ENCODE measurements at places on chromosomes 12 and 14.
A peak's percentile ranks its signal among the peaks of the same experiment; 100 is the strongest.

DNA sequence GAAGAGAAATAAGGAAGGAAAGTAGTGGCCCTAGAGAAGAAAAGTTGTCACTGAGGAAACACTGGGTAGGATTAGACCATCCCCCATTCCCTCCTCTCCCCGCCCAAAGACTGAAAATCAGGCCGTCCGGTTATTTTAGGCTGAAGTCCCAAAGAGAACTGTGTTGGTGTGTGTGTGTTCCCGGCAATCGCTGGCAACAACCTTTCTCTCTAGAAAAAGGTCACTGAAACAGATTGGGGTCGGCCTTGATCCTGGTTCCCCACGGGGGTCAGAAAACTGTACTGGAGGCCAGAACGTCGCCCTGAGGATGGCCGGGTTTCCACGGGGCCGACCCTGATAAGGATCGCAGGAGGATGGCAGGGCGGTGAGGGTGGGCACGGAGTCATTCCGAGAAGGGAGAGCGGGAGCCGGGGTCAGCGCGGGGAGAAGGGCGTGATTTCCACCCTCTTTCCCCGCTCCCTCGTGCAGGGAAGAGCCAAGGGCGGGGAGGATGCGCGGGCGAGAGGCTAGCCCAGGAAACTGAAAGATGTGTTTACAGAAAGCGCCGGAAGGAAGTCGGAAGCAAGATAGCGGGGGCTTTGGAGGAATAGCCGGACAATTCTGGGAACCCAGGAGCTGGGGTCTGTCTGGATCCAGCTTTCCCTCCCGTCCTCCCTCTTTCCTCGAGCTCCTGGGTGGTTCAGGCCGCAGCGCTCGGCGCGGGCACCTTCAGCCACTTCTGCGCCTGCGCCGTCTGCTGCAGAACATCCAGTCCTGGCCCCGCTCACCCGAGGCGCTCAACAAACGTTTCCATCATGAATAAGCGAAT lies 25.3 kb upstream of the SPTLC2 start:
- DNase-seq: peak; percentile 82

GRCh38 chr12:9869307-9870161 lies at the start of gene CLEC2B:
CLEC2B (minus strand) TSS chr12:9869354.
- peak; percentile 88 for DNase-seq

- no peak for DNase-seq
Observed at GRCh38 chr14:88749139-88749538, 43.6 kb downstream of the EML5 start.

DNA sequence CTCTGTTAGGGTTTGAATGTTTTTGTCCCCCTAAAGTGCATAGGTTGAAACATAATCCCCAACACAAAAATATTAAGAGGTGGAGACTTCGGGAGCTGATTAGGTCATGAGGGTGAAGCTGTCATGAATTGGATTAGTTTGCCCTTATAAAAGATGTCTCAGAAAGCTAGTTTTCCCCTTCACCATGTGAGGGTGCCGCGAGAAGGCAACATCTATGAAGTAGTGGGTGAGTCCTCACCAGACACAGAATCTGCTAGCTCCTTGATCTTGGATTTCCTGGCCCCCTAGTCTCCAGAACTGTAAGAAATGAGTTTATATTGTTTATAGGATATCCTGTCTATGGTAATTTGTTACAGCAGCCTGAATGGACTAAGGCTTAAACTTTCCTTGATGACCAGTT lies 301.5 kb upstream of the ATP2B1 start:
- DNase-seq: peak; percentile 39

DNA sequence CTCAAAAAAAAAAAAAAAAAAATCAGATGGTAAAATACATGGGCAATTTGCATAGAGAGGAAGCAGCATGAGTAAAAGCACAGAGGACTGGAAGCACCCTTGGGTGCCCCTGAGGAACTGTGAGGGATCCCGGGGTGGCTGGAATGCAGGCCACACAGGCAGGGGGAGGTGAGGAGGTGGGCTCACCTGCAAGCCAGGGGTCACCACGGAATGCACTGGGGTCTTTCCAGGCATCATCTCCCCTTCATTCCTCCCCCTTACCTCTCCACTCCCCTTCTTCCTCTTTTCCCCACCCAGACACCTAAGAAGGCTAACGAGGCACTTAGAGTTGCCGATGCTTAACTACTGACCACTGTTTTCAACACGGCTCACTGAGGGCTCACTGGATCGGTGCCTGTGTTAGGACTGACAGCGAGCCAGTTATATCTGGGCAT lies 14.4 kb upstream of the HIP1R start:
- DNase-seq: no peak

GRCh38 chr12:79764641-79765040 lies 73.9 kb upstream of the PAWR start:
- no peak for DNase-seq

GRCh38 chr14:34660796-34661195 lies 30.8 kb upstream of the SNX6 start:
- no peak for DNase-seq

GRCh38 chr14:87656315-87656714 lies 336.7 kb downstream of the GALC start:
- DNase-seq: no peak

DNA sequence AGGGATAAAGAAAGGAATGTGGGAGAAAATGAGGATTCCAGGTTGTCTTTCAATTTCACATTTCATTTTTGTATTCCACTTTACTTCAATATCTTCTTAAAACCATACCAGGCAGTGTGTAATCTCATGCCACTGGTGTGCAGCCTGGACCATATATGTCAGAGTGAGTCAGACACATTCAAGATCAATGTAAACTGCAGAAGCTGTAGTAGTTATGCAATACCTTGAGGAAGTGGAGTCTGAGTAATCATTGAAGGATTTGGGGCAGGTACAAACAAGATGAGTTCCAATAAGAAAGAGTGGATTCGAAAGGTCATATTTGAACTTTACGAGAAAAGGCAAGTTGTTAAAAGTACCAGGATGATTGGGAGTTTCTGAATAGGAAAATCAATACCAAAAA lies 14.1 kb downstream of the PLCZ1 start:
- peak; percentile 55 for DNase-seq

- no peak for DNase-seq
Observed at GRCh38 chr12:82524641-82525040, 162.1 kb upstream of the TMTC2 start.

DNA sequence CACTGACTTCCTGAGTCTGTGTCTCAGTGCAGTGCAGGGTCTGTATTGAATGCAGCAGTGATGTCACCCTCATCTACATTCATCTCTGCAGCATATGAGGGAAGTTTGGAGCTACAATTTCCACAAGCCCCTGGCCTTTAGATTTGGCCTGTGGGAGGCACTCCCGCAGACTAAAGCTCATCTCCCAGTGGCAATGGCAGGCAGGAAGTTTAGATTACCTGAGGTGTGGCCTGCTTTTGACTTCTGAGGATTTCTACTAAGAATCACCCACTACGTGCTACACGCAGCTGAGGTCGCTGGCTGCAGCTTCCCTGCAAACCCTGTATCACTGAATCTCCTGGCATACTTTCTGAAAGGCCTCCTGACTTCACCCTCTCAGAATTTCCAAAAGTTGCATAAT lies 202.2 kb upstream of the PRKD1 start:
- peak; percentile 25 for DNase-seq

DNA sequence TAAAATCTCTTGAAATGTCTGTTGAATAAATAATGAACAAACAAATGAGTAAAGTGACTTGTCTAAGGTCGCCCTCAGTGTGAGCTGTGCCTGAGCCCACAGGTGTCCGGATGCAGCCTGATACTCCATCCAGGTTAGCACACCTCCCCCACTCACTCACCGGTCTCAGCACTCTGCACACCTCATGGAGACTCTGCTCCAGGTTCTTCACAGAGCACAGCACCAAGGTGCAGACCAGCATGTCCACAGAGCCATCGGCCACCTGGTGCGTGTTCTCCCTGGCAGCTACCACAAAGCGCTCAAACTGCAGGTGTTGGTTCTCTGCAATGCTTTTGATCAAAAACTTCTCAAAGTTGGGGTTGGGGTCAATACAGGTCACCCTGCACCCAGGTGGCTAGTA lies 4.1 kb upstream of the KRT7 start:
- DNase-seq: no peak

GRCh38 chr14:72743626-72744025 lies 150.3 kb downstream of the DPF3 start:
- peak; percentile 27 for DNase-seq

GRCh38 chr12:57430112-57430930 lies 522 bp downstream of the R3HDM2 start:
- peak; percentile 47 for DNase-seq

DNA sequence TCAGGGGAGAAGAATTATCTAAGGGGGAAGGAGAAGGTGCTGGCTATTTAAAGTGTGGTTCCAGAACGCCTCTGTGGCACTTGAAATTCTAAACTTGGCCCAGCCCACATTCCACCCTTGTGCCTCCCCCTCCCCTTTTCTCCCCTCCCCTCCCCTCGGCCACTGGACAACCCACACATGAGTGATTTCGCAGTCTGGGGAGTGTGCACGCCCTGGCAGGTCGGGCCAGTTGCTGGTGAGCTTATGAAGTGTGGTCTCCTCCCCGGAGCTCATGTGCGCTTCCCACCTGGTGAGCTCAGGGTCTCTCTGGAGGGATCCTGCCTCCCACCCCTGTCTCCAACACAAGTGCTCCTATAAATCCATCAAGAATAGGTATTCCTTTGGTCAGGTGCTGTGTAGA lies at the start of gene SLC6A13:
SLC6A13 (minus strand) TSS at position 20 of the 400 bp plus-strand sequence. CDS start 2,784 bp downstream, outside the sequence.
- DNase-seq: no peak

GRCh38 chr14:54535646-54536045 lies 25.9 kb downstream of the CGRRF1 start:
- DNase-seq: peak; percentile 47

DNA sequence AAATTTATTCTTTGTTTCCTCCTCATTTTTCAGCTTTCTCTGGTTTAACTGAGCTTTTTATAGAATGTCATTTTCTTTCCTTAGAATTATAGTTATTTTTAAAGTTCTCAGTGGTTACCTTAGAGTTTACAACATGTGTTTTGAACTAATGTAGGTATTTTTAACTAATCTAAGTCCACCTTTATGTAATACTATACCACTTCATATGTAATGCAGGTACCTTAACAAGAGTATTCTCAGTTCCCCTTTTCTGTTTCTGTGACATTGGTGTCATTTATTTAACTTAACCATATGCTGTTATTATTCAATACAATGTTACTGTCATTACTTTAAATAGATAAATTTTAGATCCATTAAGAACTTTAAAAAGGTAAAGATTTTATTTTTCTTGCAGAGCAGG lies 30.3 kb upstream of the KCNC2 start:
- no peak for DNase-seq

- DNase-seq: peak; percentile 54
Observed at GRCh38 chr12:109873653-109874052, 6.7 kb downstream of the GLTP start.

GRCh38 chr12:93925585-93926205 lies 222.7 kb upstream of the PLXNC1 start:
- no peak for DNase-seq

GRCh38 chr14:58730792-58731464 lies 93.2 kb downstream of the DACT1 start:
- DNase-seq: peak; percentile 57

GRCh38 chr12:32418903-32419519 lies 19.7 kb downstream of the FGD4 start:
- no peak for DNase-seq

DNA sequence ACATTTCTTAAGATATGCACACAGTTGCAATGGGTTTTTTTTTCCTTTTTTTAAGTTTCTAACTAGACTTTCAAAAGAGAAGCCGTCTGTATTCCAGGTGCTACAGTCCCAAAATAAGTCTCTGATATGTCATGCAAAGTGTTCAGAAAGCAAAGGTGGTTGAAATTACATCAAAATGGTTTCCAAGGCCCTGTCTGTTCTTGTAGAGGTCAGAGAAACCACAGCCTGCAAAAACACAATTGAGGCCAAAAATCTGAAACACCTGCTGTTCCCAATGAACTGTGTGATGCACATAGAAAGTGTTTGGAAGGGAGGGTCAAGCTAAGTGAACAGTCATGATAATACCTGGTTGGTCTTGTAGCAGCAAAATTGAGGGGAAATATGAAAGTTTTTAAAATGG lies 91.0 kb downstream of the VRK1 start:
- DNase-seq: no peak

DNA sequence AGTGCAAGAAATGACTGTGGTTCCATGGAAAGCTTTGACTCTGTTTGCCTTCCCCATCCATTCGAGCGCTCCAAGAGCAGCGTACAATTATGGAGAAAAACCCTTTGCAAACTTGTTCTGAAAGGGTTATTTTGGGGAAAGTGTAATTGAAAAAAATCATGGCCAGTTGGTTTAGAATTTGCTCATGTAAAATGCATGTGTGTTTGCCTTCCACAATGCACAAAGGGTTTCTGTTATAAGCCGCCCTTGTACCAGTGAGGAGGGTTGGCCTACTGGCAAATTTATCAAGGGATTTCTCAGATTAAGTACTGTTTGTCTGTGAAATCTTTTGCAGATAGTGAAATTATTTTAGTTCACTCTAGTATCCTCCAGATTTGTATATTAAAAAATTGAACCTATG lies 62.7 kb upstream of the PELI2 start:
- no peak for DNase-seq

DNA sequence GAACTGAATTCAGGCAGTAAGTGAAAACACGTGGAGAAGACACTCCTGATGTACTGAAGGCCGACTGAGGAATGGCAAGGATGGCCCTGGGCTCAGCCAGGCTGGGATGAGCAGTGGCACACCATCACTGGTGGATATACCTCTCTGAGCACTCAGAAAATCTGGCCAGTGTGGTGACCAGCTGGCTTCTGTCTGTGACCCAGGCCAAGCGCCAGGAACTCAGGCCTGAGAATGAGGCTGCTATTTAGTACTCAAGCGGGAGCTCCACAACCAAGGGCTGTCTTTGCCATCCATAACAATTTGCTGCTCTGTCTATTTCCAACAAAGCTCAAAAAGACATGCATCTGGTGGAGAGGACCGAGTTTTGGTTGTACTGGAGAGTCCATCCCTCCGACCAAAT lies 586.3 kb downstream of the BCL11B start:
- DNase-seq: no peak

DNA sequence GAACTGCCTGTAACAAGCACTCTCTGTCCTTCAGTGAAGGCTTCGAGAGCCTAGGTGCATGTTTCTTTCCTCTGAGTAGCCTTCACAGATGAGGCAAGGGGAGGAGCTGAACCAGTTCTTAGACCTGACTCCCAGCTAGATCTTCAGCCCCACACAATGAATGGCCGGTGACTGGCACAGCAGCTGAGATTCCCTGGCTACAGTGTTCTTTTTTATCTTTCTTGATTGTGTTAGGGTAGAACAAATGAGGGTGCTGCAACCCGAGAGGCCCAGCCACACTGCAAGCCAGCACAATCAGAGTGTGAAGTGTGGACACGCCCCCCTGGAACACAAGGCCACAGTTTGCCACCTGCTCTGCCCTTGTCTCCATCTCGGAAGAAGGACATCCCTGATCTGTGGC lies 19.1 kb upstream of the COL2A1 start:
- DNase-seq: no peak

GRCh38 chr12:32457251-32458025 lies 58.1 kb downstream of the FGD4 start:
- peak; percentile 55 for DNase-seq

Data from cardiac fibroblast (primary cell).